ENCODE measurements at places on chromosomes 7 and 10. TPM values are rescaled to one million over a fixed set of nuclear protein-coding genes. Genes with fewer than 3 reads are reported as not detected.
A peak's percentile ranks its signal among the peaks of the same experiment; 100 is the strongest.

ZPBP gene
- not detected for total RNA-seq

NAT16 gene
- total RNA-seq, result not detected

- H3K4me3 ChIP-seq, result no peak overlapping the region
- DNase-seq, result no peak
- no peaks in the 10 kb centered on the region for H3K27me3 ChIP-seq
- H3K27ac ChIP-seq, result no peak overlapping the region
- no peaks in the 10 kb centered on the region for H3K4me1 ChIP-seq
- H3K36me3 ChIP-seq, result peaks cover 24% of the 10 kb centered on the region
These were observed 30.7 kb downstream of the ZNF777 start for GRCh38 chr7:149430192-149430591.

DNA sequence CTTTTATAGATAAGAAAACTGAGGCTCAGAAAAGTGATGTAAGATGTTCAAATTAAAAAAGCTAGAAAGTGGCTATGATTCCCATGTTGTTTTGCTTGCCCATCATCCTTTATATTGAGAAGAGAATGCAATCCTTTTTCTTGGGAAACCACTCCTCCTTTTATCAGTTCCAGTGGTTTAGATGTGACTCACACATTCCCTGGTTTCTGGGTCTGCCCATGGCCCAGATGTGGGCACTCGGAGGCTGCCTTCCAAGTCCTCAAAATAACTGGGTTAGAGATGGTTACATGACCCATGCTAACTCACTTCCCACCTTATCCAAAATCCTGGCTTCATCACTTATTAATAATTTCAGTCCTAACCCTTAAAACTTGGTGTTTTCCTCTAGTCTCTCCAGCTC, 550.0 kb downstream of the MDFIC start:
- no peak for DNase-seq
- peaks cover 28% of the 10 kb centered on the region for H3K4me1 ChIP-seq
- H3K36me3 ChIP-seq, result no peaks in the 10 kb centered on the region
- no peak overlapping the region for H3K27ac ChIP-seq
- H3K27me3 ChIP-seq, result peaks cover 1% of the 10 kb centered on the region
- no peak overlapping the region for H3K4me3 ChIP-seq

DNA sequence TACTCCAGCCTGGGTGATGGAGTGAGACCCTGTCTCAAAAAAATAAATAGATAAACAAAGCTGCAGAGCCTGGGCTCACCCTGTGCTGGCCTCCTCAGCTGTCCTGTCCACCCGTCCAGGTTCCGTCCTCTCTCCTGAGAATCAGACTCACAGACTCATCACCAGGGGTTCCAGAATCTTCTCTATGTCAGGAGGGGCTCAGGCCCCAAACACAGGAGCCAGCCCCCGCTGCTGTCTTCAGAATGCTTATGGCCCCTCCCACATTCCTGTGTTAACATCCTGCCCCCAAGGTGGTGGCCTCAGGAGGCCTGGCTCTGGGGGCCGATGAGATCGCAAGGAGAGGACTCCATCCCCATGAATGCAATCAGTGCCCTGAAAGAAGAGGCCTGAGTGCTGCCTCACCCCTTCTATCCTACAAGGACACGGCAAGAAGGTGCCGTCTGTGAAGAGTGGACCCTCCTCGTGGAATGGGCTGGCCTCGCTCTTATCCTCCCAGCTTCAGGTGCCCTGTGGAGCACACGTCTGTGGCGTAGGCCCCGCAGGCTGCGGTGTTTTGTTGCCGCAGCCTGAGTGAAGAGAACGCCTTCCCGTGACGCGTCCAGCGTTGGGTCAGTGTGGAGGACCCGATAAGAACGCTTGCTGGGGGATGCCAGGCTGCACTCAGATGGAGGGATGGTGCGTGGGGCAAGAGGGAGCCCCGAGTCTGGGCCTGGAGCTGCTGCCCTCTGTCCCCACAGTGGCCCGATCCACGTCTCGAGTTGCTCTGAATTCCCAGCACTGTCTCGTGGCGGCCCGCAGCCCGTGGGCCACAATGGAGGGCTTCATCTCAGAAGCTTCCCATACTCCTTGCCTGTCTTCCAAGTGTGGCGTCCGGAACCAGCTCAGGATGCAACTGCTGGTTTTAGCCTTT, 77.1 kb downstream of the INPP5A start:
- peaks cover 2% of the 10 kb centered on the region for H3K27me3 ChIP-seq
- H3K27ac ChIP-seq, result no peak overlapping the region
- peaks cover 12% of the 10 kb centered on the region for H3K36me3 ChIP-seq
- peaks cover 10% of the 10 kb centered on the region for H3K4me1 ChIP-seq

DNA sequence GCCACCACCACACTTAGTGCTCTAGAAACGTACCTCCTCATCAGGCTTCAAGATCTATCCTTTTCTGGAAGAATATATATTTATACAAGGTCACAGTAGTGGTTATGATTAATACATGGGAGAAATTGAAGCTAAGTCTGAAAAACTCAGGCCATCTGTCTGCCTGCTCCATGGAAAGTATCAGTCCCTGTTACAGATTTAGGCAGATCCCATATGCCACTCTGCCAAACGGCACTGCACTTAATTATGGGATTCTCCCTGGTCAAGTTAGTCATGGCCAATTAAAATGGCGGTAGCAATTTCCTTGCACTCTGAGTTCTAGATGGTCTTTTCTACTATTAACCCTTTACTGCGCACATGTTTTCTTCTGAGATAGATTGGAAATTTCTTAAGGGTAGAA, 740.0 kb downstream of the SUGCT start:
- peaks cover 15% of the 10 kb centered on the region for H3K4me1 ChIP-seq
- no peaks in the 10 kb centered on the region for H3K27me3 ChIP-seq
- DNase-seq, result no peak
- H3K27ac ChIP-seq, result no peak overlapping the region

FZD8 gene
- 0.45 TPM for total RNA-seq

ERVW-1 gene
- total RNA-seq, result not detected

TRPV5 gene
- total RNA-seq, result not detected

DNA sequence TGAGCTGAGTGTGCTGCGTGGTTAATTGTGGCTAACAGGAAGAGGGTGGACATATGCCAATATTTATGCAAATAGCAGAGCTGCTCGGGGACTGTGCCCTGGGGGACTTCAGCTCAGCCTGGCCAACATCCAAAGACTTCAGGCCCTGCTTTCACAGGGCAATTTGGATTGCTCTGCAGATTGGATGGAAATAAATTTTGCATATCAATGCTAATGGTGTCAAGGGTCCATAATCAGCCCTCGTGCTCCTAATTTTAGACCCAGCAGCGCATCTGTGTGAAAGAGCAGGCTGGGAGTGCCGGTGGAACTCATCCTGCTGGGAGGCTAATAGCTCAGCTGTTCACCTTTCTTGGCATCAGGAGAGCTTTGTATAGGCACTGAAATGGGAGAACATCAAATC, 270.1 kb downstream of the TCERG1L start:
- H3K27me3 ChIP-seq, result no peaks in the 10 kb centered on the region
- no peak for DNase-seq
- no peaks in the 10 kb centered on the region for H3K36me3 ChIP-seq

GRCh38 chr10:60910543-60910942, 33.4 kb downstream of the RHOBTB1 start:
- H3K27ac ChIP-seq, result no peak overlapping the region
- H3K4me3 ChIP-seq, result no peak overlapping the region
- H3K27me3 ChIP-seq, result no peaks in the 10 kb centered on the region
- no peak for DNase-seq

- H3K4me3 ChIP-seq, result 0 out of 2 replicates have a peak overlapping the region, but pooled peaks have one; percentile 15
- DNase-seq, result no peak
- H3K27me3 ChIP-seq, result peaks cover 7% of the 10 kb centered on the region
- H3K36me3 ChIP-seq, result no peaks in the 10 kb centered on the region
These were observed 55.8 kb upstream of the TNRC18 start for GRCh38 chr7:5479431-5479745.

DNA sequence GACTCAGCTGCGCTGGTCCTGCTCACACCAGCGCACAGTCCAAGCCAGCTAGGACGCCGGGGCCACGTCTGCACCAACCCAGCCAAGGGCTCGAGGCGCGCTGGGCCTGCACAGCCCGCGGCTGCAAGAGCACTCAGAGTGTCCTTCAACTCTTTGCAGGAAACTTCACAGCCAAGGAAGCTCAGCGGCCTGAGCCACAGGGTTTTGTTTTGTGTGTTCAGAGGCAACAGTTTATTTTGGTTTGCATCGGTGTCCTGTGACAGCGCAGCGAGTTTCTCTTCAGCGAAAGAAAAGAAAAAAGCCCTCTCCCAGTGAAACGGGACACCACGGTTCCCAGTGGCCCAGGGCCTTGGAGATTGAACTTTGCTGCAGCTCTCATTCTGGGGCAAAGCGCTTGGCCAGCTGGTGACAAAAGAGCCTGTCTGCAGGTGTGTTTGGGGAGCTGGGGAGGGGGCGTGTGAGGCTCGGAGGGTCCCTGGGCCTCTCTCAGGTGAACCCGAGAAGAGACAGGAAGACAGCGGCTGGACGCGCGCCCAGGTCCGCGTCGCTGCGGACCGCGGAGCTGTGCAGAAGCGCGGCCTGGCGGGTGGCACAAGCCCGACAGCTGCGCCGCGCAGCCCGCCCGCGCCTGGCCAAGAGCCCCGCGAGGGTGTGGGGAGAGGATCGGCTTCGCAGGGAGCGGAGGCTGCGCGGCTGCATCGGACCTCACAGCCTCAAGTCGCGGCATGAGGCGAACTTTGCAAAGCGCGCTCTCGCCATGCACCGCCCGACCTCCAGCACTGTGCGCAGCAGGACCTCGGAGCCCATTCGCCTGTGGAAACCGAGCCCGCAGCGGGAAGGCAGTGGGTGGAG, 922 bp downstream of the CXCL12 start:
- no peaks in the 10 kb centered on the region for H3K27me3 ChIP-seq
- DNase-seq, result peak; percentile 30
- peaks cover 26% of the 10 kb centered on the region for H3K4me1 ChIP-seq
- H3K36me3 ChIP-seq, result peaks cover 14% of the 10 kb centered on the region
- peak overlapping the region; percentile 18 for H3K27ac ChIP-seq

GRCh38 chr10:77186936-77187335, 450.7 kb downstream of the KCNMA1 start:
- DNase-seq, result peak; percentile 52
- peak overlapping the region; percentile 62 for H3K27ac ChIP-seq
- H3K27me3 ChIP-seq, result peaks cover 5% of the 10 kb centered on the region
- H3K4me1 ChIP-seq, result peaks cover 79% of the 10 kb centered on the region

DNA sequence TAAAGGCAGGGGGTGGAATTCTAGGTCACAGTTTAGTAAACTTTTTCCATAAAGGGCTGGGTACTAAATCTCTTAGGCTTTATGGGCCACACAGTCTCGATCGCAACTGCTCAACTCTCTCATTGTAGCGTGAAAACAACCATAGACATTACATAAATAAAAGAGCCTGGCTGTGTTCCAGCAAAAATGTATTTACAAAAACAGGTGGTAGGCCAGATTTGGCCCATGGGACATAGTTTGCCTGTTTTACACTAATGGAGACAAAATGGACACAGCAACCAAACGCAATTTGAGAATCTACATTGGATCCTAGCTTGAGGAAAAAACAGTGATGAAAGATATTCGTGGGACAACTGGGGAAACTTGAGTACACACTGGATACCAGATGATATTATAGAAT, 23.2 kb upstream of the MALSU1 start:
- no peak for DNase-seq
- no peaks in the 10 kb centered on the region for H3K27me3 ChIP-seq
- no peak overlapping the region for H3K4me3 ChIP-seq
- no peaks in the 10 kb centered on the region for H3K36me3 ChIP-seq
- peaks cover 11% of the 10 kb centered on the region for H3K4me1 ChIP-seq
- no peak overlapping the region for H3K27ac ChIP-seq

- no peak for DNase-seq
- H3K4me3 ChIP-seq, result peak overlapping the region; percentile 97
- peaks cover 38% of the 10 kb centered on the region for H3K4me1 ChIP-seq
- peak overlapping the region; percentile 74 for H3K27ac ChIP-seq
These were observed 642 bp upstream of the PRKG1 start for GRCh38 chr10:51073453-51074237.

DNA sequence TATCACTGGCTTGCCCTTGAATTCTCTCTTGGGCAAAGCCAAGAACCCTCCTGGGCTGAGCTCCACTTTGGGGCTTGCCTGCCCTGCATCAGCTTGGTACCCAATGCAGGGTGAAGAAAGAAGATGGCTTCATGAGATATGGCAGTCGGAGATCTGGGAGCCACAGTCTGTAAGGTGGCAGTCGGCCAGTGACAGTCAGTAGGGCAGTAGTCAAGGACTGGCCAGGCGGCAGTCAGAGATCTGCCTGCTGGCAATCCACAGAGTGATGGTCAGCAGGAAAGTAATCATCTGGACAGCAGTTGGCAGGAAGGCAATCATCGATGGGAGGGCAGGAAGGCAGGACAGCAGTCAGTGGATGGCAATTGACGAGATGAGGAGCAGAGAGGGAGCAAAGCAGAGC, 32.6 kb upstream of the CNNM1 start:
- no peak for DNase-seq
- H3K36me3 ChIP-seq, result no peaks in the 10 kb centered on the region
- H3K27me3 ChIP-seq, result 0 out of 2 replicates have a peak, but pooled peaks cover 2% of the 10 kb centered on the region
- H3K4me3 ChIP-seq, result no peak overlapping the region
- H3K27ac ChIP-seq, result no peak overlapping the region

ZNF487 gene
- 2.5 TPM for total RNA-seq

DNA sequence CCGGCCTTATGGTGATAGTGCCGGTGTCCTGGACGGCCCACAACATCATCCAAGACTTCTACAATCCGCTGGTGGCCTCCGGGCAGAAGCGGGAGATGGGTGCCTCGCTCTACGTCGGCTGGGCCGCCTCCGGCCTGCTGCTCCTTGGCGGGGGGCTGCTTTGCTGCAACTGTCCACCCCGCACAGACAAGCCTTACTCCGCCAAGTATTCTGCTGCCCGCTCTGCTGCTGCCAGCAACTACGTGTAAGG, 713 bp downstream of the CLDN4 start:
- no peak overlapping the region for H3K27ac ChIP-seq
- no peak for DNase-seq
- no peaks in the 10 kb centered on the region for H3K36me3 ChIP-seq
- H3K27me3 ChIP-seq, result peaks cover 5% of the 10 kb centered on the region

FAM25G gene
- total RNA-seq, result not detected

CCDC172 gene
- total RNA-seq, result not detected

Data from HFFc6 (cell line).